Pulmonary artery endothelial cell (primary cell): ENCODE measurements at places on chromosomes 7 and 10.

DNA sequence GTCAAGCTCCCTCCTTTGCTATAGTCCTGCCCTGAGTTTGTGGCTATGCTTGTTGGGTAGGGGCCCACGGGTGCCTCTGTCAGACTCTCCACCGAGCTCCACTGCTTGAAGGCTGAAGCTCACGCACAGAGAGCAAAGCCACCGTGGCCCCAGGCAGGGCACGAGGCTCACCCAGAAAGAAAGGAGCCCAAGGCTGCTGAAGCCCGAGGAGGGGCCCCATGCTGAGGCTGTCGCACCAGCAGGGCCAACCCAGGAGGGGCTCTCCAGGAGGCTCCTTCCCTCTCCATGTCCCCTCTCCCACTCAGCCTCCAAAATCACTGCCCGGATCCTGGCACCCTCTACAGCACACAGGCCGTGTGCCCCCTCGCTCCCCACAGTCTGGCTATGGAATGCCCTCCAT lies 50.5 kb downstream of the YKT6 start:
- no peak for DNase-seq

DNA sequence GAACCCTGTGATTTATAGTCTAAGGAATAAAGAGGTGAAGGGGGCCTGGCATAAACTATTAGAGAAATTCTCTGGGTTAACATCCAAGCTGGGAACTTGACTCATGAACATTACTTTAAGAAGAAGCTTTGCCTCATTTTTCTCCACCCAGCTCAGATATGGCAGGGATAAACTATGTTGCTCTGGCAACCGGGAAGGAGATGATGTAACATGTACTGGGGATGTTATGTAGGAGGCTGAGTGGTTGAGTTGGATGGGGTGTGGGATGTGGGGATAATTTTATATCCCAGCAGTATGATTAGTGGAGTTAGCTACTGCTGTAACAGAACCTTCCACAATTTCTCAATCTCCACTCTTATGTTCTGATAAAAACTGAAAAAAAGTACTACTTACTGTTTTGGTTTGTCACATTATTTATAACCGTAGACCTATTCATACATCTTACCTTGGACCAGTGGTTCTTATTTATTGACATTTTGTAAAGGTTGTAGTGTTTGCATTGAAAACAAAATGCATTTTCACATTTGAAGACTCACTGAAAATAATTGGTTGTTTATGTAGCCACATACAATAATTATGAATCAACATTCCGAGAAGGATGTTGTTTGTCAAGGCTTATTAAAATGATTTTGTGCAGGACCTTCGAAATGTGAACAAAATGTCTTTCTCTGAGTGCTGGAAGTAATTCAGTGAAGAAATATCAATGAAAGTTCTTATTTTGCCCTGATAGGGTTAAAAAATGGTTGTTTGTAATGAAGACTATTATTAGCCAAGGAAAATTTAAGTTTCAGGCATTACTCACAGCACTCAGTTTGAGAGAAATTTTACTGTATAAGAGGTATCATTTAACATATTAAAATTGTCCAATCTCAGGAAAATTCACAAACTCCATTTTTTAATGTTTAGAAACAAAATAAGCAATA lies 1.3 kb downstream of the OR2F2 start:
- DNase-seq = no peak

- no peak for DNase-seq
These were observed 344.6 kb upstream of the AOAH start for GRCh38 chr7:37068902-37069301.

DNA sequence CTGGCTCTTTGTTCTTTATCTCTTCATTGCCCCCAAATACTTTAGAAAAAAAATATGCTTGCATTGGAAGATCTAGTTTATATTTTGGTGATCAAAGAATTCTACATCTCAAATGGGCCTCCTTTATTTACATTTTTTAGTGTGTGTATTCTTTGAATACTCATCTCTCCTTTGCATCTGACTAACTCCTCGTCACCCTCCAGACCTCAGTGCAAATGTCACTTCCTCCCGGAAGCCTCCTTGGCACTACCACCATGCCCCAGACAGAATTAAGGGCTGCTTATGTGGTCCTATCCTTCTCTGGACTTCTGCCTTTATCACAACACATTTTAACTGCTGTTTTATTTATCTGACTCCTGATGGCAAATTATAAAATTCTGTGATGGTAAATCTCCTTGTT lies 52.0 kb upstream of the PPP1R3C start:
- DNase-seq = no peak

- no peak for DNase-seq
These were observed 22.0 kb upstream of the BMPR1A start for GRCh38 chr10:86734207-86734988.

DNA sequence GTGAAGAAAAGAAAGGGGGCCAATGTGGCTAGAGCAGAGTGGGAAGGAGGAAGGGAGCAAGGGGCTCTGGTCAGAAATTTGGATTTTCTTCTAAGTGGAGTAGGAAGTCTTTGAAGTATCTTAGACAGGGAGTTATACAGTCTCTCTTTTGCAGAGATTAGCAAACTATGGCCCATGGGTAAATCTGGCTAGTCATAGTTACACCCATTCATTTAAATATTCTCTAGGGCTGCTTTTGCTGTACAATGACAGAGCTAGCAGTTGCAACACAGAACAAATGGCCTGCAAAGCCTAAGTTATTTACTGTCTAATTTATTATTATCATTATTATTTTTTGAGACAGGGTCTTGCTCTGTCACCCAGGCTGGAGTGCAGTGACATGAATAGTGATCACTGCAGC lies 10.5 kb upstream of the LAMB4 start:
- DNase-seq = no peak

DNA sequence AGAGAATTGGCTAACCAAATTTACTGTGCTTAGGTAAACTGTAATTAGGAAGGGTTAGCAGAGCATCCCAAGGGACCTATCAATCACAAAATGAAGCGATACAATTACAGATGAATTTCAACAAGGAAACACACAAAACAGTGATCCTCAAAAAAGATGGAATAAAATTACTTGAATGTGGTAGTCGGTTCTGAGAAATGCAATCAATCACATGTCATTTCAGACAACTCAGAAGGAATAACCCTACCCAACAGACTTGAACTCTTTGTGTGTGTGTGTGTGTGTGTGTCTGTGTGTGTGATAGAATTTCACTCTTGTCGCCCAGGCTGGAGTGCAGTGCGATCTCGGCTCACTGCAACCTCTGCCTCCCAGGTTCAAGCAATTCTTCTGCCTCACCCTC lies 43.5 kb downstream of the ST8SIA6 start:
- no peak for DNase-seq

DNA sequence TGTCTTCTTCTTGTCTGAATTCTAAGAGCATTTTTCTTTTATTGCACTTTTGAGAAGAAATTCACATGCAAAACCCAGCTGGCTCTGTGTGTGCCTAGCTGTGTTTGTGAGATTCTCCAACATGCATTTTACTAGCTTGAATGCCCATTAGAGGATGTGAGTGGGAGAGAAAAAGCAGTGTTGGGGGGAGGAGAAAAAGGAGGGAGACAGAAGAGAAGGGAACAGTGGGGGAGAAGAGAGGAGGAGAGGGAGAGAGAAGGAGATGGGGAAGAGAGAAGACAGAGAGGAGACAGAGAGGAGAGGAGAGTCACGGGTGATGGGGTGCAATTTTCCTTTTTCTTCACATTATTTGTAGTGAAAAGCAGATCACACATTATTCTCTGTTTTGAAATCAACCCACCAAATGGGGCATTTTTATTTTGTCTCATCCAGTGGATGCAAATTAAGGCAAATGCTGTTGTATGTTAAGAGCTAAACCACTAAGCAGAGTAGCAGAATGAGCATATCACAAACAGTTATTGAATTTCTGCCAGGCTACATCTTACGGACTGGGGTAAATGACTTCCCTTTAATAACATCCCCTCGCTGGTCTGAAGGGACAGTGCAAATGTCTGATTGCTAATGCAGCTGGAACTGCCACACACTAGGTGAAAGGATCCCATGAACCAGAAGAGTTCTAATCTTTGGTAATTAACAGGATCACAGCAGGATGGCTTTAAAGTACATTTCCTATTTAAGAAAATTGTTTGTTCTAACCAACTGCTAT lies 849 bp downstream of the LRRN3 start:
- no peak for DNase-seq

- no peak for DNase-seq
These were observed 22.4 kb upstream of the PPA1 start for GRCh38 chr10:70255329-70256299.

DNA sequence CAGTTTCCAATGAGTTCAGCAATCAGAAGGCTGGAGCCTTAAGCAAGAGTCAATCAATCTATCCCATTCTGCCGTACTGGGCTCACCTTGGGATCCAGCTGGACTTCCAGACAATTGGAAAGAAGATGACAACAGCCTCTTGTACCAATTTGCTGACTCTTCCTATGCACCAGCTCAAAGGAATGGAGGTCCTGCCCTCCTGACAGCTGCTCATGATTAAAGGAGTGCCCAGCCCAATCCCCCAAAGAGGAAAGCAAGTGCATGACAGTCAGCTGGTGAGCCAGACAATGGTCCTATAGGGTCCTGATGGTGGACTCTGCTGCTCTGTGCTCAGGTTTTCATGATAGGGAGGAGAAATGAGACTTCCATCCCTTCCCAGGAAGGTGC lies 25.1 kb downstream of the VSTM4 start:
- no peak for DNase-seq

DNA sequence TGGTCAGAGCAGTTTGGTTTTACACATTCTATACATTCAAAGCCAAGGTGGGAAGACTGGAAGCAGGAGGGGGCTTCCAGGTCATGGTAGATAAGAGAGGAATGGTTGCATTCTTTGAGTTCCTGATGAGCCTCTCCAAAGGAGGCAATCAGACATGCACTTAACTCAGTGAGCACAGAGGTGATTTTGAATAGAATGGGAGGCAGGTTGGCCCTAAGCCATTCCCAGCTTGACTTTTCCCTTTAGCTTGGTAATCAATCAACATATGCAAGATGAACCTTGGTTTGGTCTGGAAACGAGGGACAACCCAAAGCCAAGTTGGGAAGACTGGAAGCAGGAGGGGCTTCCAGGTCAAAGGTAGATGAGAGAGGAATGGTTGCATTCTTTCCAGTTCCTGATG lies 31.4 kb downstream of the TCERG1L start:
- DNase-seq = no peak

GRCh38 chr10:94878649-94879048 lies 59.8 kb upstream of the CYP2C9 start:
- DNase-seq = no peak

DNA sequence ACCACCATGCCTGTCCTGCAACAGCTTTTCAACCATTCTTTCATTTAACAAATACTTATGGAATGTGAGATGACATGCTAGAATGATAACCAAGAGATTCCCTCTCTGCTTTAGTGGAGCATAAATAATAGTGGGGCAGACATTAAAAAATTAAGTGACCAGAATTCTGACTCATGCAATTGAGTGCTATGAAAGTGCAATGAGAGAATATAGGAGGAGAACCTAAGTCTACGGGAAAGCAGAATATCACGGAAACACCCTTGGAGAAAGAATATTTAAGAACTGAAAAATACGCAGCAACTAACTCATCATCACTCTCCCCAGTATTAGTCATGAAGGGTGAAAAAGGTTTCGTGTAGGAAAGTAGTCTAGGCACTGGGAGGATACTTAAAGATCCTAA lies 7.1 kb downstream of the KIF5B start:
- DNase-seq = no peak

- DNase-seq = no peak
These were observed 748 bp upstream of the SH3PXD2A start for GRCh38 chr10:103855852-103856796.

GRCh38 chr10:104492329-104492940 lies 138.8 kb downstream of the CFAP58 start:
- DNase-seq = no peak

GRCh38 chr7:47796347-47796746 lies 151.9 kb downstream of the PKD1L1 start:
- no peak for DNase-seq

DNA sequence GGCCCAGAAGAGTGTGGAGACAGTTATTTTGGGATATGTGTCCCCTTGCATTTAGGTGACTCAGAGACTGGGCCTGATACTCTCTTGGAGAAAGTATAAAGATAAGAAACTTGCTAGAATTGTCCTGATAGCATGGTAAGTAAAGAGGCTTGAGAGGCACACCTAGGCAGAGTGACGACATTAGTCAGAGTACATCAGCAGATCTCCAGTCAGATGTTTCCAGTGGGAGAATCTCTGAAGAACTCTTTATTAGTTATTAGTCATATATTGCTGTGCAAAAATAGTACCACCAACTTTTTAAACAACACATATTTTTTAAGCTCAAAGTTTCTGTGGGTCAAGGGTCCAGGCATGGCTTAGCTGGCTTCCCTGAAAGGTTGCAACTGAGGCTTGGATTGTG lies 182.6 kb downstream of the NEBL start:
- no peak for DNase-seq

DNA sequence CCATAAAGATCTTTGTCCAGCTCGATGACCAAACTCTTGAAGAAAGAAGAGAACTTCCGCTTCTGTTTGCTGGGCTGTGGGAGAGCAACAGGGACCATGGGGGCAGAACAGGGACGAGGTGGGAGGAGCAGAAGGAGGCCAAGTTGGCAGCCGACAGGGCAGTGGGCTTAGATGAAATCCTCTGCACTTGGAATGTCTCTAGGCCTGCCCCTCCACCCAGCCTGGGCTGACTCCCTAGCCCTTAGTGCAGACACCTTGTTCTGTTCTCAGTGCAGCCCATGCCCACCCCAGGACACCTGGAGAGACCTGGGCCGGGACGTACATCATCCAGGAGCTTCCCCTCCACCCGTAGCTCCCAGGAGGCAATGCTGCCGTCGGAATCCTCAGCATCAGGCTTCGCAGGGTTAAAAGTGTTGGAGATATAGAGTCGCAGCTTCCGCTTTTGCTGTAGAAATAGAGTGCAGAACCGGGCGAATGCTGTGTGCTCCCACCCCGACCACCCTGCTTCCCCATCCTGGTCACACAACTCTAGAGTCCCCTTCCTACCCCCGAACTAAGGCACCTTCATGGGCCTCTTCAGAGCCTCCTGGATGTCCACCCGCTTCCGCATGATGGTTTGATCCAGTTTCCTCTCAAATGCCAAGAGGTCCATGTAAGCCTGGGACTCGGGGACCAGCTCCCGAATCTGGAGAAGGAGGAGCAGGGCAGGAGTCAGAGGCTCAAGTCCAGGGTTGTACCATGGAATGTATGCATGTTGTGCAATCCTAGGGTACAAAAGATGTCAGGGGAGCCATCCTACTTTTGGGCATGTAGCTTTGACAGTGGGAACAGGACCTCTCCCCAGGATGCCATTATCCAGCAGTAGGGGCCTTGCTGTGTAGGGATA lies 6.1 kb downstream of the SMARCD3 start:
- no peak for DNase-seq

DNA sequence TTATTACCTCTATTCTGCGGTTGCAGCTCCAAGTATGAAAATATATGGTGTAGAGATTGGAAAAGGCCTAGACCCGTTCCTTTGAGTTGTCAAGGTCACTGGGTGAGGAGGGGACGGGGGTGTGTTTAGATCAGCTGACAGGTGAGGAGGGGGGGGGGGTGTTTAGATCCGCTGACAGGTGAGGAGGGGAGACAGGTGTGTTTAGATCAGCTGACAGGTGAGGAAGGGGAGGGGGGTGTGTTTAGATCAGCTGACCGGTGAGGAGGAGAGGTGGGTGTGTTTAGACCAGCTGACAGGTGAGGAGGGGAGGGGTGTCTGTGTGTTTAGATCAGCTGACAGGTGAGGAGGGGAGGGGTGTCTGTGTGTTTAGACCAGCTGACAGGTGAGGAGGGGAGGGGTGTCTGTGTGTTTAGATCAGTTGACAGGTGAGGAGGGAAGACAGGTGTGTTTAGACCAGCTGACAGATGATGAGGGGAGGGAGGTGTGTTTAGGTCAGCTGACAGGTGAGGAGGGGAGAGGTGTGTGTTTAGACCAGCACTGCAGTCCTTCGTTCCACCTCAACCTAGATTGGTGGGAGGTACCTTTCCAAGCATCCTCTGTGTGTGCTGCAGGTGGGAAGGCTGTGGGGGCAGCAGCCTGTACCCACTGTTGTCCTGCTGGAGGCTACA lies 655.0 kb upstream of the ADARB2 start:
- no peak for DNase-seq
